ENCODE measurements at places on chromosomes 5 and 9.

DNA sequence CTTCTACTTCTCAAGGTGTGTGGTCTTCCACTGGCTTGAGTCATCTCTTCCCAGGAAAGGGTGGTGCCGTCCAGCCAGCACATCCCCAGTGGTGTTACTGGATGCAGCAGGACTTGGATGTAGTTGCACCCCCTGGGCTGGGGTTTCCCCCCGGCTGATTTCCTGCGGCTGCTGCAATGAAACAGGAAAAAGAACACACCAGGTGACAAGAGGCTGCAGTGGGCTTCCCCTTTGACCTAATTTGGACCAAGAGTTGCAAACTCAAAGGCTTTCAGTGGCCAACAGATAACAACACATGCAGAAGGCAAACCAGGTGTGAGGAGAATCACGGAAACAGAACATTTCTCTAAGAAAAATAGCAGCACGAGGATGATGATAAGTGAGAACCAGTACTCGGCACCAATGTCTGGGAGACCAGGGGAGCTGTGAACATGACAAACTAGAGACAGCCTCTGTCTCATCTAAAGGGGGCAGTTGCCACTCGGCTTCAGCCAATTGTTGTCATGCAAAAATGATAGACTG is 83.7 kb downstream of the PDE6A start:
- DNase-seq = no peak

GRCh38 chr9:123311250-123311752 is 42.9 kb upstream of the STRBP start:
- DNase-seq = no peak

DNA sequence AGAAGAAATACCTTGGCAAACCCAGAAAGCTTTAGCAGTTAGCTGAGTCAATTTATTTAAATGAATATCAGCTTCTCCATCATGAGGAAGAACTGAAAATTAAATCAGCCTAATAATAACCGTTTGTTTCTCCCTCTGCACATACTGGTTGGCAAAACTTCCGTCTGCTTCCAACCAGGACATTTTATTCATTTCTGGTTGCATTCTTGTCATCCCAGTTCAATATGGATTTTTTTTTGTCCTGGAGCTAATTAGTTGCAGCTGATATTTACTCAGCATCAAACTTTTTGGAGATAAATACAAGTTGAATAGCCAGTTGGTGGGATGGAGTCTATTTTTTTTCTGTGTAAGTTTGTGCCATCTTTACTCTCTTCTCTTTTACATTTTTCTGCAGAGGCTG is 126.5 kb upstream of the GDNF start:
- DNase-seq = no peak

DNA sequence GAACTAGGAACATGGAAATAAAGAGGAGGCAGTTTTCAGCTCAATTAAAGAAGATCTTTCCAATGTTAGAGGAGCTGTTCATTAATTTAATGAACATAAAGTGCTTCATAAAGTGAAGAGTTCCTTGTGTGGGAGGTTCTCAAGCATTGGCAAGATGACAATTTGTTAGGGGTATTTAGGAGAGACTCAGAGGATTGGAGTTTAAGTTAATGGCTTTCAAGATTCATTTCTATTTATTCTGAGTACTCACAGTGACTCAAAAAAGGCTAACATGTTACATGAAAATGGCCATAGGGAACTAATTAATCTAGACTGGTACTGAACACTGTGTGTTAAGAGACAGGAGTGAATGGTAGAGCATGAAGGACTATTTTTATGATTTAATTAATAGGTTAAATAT is 55.4 kb upstream of the CDH12 start:
- DNase-seq = no peak

- DNase-seq = no peak
Observed at GRCh38 chr9:94719878-94720277, 6.6 kb upstream of the AOPEP start.

GRCh38 chr9:79470954-79471353 is 100.8 kb upstream of the TLE4 start:
- DNase-seq = no peak

- DNase-seq = no peak
Observed at GRCh38 chr9:135225619-135226228, 138.3 kb downstream of the OLFM1 start.

DNA sequence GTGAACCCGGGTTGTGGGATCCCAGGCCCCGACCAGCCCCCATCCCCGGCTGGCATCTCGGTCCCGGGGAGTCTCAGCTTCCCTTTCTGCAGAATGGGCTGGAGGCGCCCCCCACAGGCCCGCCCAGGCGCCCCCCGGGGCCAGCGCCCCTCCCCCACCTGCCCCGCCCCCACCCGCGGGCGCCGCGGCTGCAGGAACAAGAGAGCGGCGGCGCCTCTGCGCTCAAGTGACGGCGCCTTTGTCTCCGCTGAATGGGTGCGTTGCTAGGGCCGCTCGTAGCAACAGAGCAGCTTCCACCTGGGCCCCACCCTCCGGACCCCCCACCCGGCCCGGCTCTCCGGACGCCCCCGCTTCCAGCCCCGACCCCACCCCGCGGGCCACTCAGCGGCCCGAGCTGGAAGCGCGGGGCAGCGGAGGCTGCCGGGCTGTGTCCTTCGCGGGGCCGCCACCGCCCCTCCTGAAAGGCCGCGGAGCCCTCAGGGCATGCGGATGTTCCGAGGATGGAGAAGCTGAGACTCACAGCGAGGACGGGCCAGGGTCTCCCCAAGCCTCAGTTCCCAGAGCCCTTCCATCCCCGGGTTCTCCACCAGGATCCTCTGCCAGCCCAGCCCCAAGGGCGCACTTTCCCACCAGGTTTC is 27.5 kb downstream of the ADGRD2 start:
- DNase-seq = no peak

GRCh38 chr9:129716091-129716490 is 36.8 kb downstream of the PTGES start:
- no peak for DNase-seq

GRCh38 chr9:38029915-38030638 is 39.0 kb downstream of the SHB start:
- DNase-seq = no peak

- no peak for DNase-seq
Observed at GRCh38 chr5:89932771-89933181, 476.8 kb downstream of the CETN3 start.

GRCh38 chr9:132840980-132841379 is 37.1 kb downstream of the AK8 start:
- no peak for DNase-seq

GRCh38 chr5:2802693-2803365 is 51.4 kb upstream of the IRX2 start:
- DNase-seq = no peak

Measured in activated naive CD4-positive, alpha-beta T cell treated with anti-CD3 and anti-CD28 coated beads, Interleukin-2, amount 50 U/mL, for 72 hours (primary cell).